ENCODE measurements at places on chromosomes 2 and 18. TPM values are rescaled to one million over a fixed set of nuclear protein-coding genes. Genes with fewer than 3 reads are reported as not detected.
A peak's percentile ranks its signal among the peaks of the same experiment; 100 is the strongest.

DTYMK gene
- 0.59 TPM for total RNA-seq

DSC3 gene
- not detected for total RNA-seq

CDH7 gene
- total RNA-seq = not detected

SLC5A7 gene
- total RNA-seq = not detected

ACADL gene
- 0.26 TPM for total RNA-seq

- DNase-seq = no peak
Observed at GRCh38 chr2:1806254-1806653, 61.9 kb upstream of the PXDN start.

DNA sequence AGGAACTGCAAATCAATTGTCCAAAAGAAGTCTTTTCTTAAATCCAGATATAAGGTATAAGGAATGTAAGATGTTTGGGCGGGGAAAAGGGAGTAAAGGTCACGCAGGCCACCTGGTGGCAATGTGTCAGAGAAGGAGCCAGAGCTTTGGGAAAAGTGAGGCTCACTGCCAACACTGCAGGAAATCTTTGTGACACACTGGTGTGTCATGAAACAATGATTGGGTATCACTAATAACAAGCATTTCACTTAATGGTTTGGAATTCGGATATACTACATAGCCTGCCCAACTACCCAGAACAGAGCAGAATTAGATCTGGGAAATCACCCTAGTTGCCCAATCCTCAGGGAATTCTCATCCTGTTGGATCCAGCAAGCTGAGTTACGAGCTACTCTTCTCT lies 61.0 kb downstream of the RBMS1 start:
- no peak for DNase-seq

DNA sequence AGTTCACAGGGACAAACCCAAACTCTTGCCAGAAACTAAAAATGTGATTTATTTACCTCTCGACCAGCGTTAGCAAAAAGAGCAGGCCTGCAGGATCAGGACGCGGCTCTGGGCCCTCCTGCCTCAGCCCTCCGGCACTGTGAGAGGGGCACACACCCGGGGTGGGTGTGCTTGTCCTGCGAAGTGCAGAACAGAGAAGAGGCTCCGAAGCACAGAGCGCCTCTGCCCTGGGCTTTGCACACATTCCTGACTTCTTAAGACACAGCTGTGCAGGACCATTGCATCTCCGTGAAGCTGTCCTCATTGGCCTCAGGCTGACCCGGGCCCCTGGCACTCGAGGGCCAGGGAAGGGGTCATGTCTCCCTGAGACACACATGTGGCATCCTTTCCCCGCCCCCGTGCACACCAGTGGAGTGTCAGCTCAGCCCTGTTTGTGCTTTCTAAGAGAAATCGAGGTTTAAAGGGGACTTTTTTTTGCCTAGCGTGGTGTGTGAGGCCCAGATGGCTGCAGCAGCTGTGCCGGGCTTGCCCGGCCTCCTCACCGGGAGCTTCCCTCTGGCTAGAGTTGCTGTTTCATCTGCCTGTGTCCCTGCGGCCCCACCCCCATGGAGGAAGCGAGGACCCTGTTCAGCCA lies 9.9 kb upstream of the NFATC1 start:
- no peak for DNase-seq

DNA sequence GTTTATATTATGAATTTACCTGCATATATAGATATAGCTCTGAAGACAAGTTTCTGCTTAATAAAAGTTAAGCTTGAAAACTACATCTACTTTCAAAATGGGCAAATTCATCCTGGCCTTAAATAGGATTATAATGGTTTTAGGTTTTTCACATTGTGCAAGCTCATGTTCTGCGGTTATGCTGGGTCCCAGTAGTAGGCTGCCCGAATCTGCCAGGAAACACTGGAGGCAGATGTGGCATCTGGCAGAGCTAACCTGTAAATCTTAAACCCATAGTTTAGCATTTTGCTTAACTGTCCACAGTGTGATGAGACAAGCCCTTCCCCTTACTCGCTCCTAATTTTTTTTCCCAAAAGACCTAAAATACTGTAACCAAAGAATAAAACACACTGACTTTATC lies 234.2 kb downstream of the TCF4 start:
- DNase-seq = no peak

DNA sequence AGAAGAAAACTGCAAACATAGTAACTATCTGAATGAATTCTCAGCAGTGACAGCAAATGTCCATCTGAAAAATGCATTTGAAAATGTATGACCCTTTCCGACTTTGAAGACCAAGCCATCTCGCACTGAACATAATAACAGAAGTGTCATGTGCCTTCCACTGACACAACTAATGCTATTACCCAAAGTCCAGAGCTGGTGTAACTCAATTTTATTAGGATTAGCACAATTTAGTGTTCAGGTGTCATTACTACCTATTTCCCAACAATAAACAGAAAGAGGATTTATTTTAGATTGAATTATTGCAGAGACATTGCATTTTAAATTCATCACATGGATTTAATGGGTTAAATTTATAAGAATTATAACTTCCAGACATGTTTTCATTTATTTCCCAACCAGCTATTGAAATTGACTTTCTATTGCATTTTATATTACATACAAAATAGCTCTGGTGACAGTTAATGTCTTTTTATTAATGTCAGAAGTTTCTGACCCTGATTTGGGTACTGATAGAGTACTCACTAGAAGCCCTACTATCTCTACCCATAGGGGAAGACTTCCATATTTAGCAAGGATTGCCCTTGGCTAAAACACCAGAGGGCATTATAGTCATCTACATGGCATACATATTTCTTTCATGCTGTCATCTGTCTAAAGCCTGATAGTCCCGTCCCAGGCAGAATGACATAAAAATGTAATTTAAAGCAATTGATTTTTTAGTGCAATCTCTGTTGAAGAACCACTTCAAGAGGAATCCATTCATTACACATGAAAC lies 7.0 kb upstream of the STK39 start:
- DNase-seq = no peak

- DNase-seq = no peak
Observed at GRCh38 chr2:3209258-3209657, 168.4 kb downstream of the EIPR1 start.

DNA sequence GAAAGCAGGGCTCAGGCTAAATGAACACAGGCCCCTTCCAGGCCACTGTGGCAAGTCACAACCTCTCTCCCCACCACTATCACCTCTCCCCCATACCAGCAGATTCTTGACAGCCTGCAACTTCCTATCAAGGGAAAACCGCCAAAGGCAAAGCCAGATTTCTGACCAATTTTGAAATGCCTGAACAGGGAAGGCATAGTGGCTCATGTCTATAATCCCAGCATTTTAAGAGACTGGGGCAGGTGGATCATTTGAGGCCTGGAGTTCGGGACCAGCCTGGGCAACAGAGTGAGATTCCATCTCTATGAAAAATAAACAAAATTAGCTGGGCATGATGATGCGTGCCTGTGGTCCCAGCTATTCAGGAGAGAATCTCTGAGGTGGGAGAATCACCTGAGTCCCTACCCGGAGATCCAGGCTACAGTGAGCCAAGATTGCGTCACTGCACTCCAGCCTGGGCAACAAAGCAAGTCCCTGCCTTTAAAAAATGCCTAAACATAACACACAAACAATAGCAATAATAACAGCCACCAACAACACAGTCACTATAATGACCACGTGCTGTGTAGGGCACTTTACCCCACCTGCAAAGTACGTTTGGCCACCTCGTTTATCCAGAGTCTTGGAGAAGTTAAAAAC lies 75.5 kb upstream of the GLI2 start:
- DNase-seq = no peak

DNA sequence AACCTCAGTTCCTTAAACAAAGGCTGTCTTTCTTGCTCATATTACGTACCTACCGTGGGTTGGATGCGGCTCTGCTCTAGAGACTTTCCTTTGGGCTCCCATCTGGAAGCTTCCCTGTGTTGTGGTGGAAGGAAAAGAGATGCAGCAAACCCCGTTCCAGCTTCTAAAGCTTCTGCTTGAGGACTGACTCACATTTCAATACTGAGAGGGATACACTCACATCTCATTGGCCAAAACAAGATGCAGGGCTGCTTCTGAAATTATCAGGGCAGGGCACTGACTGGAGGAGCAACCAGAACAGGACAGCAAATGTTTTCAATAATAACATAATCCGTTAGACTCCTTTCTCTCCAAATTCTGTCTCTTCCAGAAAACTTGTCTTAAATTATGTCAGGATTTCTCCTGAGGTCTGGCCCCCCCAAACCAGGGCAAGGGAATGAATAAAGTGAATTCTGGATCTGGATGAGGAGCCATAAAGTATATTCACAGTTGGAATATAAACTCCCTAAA lies 4.5 kb upstream of the MYO5B start:
- no peak for DNase-seq

DNA sequence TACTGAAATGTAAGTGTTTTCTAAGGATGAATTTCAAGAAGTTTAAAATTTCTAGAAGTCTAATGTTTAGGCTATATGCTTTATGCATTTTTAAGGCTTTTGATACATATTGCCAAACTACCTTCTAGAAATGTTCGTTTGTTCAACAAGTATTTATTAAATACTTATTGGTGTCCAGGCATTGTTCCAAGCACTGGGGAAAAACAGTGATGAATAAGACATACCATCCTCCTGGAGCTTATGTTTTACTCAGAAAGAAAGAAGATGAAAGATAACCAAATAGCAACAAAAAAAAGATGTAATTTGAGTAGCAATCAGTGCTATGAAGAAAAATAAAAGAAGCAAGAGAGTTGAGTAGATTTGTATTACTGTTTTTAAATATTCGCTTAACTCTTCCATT lies 692.9 kb downstream of the SLC4A3 start:
- DNase-seq = no peak

- DNase-seq = no peak
Observed at GRCh38 chr18:74068296-74068695, 79.3 kb downstream of the FBXO15 start.

DNA sequence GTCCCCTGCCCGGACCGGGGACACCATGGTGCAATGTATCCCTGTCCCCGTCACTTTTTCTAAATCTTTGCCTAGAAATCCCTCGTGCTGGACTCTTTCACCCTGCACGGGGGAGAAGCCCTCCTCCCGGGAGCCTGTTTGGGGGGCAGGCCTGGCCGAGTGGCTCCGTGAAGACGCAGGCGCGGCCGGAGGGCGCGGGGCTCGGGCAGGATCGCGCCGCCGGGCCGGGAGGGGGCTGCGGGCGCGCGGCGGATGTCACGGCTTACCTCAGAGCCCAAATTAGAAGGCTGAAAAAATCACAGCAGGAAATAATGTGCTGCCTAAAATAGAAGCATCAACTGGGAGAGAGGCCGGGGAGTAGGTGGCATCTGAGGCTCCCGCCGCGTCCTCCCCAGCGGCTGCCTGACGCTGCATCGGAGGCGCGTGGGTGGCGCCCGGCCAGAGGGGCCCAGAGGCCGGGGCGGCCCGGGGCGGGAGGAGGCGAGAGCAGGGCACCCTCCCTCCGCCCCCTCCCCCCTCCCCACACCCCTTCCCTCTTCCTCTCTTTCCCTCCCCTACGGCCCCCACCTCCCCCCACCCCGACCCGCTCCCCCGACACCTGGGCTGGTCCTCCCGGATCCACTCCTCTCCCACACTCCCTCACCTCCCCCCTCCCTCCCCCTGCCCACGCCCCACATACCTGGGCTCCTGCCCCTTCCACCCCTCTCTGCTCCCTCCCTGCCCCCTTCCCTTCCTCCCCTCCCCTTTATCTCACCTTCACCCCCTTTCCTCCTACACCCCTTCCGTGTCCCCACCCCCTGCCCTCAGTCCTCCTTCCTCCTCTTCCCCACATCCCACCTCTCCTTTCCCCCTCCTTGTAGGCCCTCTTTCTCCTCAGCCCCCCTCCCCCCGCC lies 51.9 kb downstream of the SLC4A1AP start:
- DNase-seq = peak; percentile 69

DNA sequence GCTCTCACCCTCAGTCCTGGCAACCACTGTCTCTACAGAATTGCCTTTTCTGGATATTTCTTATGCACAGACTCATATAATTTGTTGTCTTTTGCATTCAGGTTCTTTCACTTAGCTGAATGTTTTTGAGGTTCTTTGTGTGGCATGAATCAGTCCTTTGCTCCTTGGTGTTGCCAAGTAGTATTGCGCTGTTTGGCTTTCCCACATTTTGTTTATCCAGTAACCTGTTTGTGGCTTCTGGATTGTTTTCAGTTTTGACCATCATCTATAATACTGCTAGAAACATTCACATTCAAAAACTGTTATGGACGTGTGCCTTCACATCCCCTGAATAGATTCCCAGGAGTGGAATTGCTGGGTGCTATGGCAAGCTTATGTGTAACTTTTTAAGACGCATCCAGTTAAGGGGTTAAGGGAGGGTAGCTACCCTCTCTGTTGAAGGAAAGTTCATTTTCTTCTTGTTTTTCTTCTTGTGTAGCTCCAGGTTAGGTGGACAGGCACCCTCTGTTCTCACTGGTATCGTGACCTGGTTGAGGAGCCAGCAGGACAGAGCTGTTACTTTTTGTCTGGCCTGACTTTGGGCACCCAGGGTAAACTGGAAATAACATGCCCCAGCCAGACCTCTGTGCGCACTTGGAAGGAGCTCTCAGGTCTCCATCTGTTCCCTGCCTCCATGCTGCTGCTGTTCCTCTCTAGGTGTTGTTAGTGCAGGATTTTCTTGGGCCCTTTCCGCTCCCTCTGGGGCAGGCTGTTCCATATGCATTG lies 29.6 kb downstream of the ARHGAP25 start:
- DNase-seq = no peak

Measured in uterus (tissue), 4 donors.